Activated T-cell treated with anti-CD3 and anti-CD28 coated beads, Interleukin-2, amount 50 U/mL, for 72 hours (primary cell): ENCODE measurements at places on chromosomes 5 and 9. TPM values are rescaled to one million over a fixed set of nuclear protein-coding genes. Genes with fewer than 3 reads are reported as not detected.
A peak's percentile ranks its signal among the peaks of the same experiment; 100 is the strongest.

The SGCD gene
- not detected for total RNA-seq

DNA sequence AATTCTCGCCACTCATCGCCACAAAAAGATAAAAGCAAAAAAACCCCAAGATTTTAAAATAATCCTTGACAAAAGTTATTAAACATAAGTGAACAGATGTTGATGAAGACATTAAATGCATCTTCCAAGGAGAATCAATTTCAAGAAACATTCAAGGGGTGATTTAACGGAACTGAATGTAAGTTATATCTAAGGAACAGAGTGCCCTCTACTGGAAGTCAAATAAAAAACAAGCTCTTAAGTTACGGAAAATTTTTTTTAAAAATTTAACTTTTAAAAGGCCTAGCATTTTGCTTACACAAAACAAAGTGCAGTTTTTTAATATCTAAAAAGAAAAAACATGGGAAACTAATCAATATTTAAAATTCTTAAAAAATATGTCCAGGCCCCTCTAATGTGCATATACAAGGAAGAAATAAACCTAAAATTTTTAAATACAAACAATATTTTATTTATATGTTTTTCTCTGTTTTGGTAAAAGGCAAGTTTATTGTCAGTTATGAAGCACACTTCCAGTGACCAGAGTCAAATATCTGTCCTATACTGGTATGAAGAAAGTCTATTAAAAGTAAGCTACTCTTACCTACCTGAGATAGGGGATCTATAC, 28.0 kb downstream of the TEX10 start:
- no peak overlapping the region for H3K4me3 ChIP-seq
- H3K27ac ChIP-seq: no peak overlapping the region
- no peak for DNase-seq
- H3K27me3 ChIP-seq: no peaks in the 10 kb centered on the region
- peaks cover 9% of the 10 kb centered on the region for H3K4me1 ChIP-seq

GRCh38 chr5:137342764-137343163, 156.4 kb downstream of the SPOCK1 start:
- H3K27me3 ChIP-seq: no peaks in the 10 kb centered on the region
- no peak overlapping the region for H3K4me3 ChIP-seq
- H3K4me1 ChIP-seq: no peaks in the 10 kb centered on the region
- no peaks in the 10 kb centered on the region for H3K36me3 ChIP-seq

- H3K4me1 ChIP-seq: peaks cover 12% of the 10 kb centered on the region
- no peak overlapping the region for H3K27ac ChIP-seq
- no peaks in the 10 kb centered on the region for H3K36me3 ChIP-seq
Observed at GRCh38 chr9:135989722-135990467, 28.7 kb upstream of the UBAC1 start.

- no peak for DNase-seq
- H3K27ac ChIP-seq: no peak overlapping the region
- H3K4me1 ChIP-seq: peaks cover 25% of the 10 kb centered on the region
- H3K4me3 ChIP-seq: peak overlapping the region; percentile 87
Observed at GRCh38 chr9:137589441-137590122, 730 bp downstream of the ZMYND19 start.

The LCN15 gene
- total RNA-seq: not detected

The STPG3 gene
- 0.63 TPM for total RNA-seq

DNA sequence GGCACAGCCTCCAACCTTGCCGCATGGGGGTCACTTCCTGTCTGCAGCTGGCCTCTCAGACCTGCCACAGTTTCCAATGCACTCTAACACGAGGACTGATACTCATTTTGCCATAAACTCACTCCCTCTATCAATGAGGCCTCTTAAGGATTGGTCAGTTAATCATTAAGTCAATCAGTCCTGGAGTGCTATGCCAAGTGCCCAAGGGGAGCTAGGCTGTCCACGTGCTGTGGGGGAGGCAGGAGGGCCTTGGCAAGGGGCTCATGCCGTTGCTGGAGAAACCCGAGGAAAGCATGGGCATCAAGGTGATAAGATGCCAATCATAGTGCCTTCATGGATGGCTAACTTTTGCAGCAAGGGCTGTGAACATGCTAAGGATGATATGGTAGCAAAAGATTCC, 1.7 kb upstream of the ALDH1B1 start:
- peaks cover 16% of the 10 kb centered on the region for H3K27me3 ChIP-seq
- H3K36me3 ChIP-seq: no peaks in the 10 kb centered on the region
- H3K4me3 ChIP-seq: no peak overlapping the region
- peaks cover 17% of the 10 kb centered on the region for H3K4me1 ChIP-seq
- H3K27ac ChIP-seq: no peak overlapping the region

The PAEP gene
- not detected for total RNA-seq

DNA sequence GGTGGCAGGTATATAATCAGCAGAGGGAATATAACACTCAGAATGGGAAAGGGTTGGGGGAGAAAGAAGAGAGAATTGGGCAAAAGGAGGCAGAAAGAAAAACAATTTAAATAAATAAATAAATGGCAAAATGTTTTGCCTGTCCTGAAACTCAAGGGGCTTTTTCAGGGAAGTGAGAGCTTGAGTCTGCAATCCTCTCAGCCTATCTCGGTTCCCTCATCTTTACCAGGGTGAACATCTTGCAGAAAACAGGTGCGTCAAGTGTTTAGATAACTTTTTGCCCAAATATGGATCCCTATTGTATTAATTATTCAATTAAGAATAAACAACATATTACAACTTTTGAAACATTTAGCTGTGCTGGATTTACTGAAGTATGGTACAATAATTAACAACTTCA, 343.0 kb upstream of the EDIL3 start:
- no peaks in the 10 kb centered on the region for H3K4me1 ChIP-seq
- no peaks in the 10 kb centered on the region for H3K36me3 ChIP-seq
- no peak overlapping the region for H3K27ac ChIP-seq
- H3K27me3 ChIP-seq: no peaks in the 10 kb centered on the region
- H3K4me3 ChIP-seq: no peak overlapping the region

DNA sequence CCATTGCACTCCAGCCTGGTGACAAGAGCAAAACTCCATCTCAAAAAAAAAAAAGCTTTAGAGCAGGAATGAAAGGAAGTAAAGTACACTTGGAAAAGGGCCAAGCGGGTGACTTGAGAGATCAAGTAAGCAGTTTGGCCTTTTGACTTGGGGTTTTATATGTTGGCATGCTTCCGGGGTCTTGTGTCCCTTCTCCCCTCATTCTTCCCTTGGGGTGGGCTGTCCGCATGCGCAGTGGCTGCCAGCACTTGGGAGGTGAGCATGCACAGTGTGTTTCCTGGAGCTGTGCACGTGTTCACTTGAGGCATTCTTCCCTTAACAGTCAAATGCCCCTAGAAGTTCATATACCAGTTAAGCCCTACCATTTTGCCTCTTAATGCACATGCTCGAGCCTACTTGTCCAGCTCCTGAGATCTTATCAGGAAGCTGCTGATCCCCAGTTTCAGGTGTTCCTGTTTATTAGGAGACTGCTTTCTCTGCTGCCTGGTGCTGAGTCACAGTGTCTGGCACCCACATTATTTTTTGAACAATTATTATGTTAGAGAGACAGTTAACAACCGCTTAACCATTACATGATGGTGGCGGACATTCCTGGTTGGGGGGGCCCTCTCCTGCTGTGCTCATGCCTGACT, 32.6 kb upstream of the PRRC2B start:
- no peaks in the 10 kb centered on the region for H3K36me3 ChIP-seq
- no peaks in the 10 kb centered on the region for H3K27me3 ChIP-seq
- peak overlapping the region; percentile 62 for H3K4me3 ChIP-seq
- DNase-seq: peak; percentile 13
- H3K4me1 ChIP-seq: peaks cover 42% of the 10 kb centered on the region

The CENPH gene
- total RNA-seq: 49.6 TPM

The GABRA6 gene
- not detected for total RNA-seq

The MCTP1 gene
- 1.2 TPM for total RNA-seq

DNA sequence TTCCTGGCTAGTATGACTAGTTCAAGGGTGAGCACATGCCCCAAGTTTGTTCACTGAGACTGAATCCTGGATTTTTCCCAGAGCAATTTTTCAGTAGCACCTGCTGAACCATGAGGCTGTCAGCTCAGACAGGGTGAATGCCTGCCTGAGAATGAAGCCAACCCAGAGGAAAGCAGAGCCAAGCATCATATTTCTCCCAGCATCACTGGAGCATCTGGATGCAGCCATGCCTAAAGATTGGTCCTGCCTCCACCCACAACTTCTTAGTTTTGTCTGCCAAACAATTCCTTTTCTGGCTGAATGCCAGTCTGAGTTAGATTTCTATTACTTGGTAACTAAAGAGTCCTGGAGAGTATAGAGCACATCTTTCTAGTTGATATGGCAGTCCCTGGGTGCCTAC, 343.6 kb downstream of the CSNK1G3 start:
- no peak overlapping the region for H3K4me3 ChIP-seq
- H3K4me1 ChIP-seq: no peaks in the 10 kb centered on the region
- no peak for DNase-seq

The DOCK2 gene
- 245 TPM for total RNA-seq

- H3K27ac ChIP-seq: no peak overlapping the region
- no peaks in the 10 kb centered on the region for H3K4me1 ChIP-seq
- no peak overlapping the region for H3K4me3 ChIP-seq
- DNase-seq: no peak
- no peaks in the 10 kb centered on the region for H3K36me3 ChIP-seq
Observed at GRCh38 chr5:117054911-117055310, 480.3 kb upstream of the SEMA6A start.

GRCh38 chr5:122354293-122354692, 42.3 kb downstream of the SNCAIP start:
- H3K27me3 ChIP-seq: no peaks in the 10 kb centered on the region
- H3K4me1 ChIP-seq: no peaks in the 10 kb centered on the region
- H3K4me3 ChIP-seq: no peak overlapping the region

DNA sequence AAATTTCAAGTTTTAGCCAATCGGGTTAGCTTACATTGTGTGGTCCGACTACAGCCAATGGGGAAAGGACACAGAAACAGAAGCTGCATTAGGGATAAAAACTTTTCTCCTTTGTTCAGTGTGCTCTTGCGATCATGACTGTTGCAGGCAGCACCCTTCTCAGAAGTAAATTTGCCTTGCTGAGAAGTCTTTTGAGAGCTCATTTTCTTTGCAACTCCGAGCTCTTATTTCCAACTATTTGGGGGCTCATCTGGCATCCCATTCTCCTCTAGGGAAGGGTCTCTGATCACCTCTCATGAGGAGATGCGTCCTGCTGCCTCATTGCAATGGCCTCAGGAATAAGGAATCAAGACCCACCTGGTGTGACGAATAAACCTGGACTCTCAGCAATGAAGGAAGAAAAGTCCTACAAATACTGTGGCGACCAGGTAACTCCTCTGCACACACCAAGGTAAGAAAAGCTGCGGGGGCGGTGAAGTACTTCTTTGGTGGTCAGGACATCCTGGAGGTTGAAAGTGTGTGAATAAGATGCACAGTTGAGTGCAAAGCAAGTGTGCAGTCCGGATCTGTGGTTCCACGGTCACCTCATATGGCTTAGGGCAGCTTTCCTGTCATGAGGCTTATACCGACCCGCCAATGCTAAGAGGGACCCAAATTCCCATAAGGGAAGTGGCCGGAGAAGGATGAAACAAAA, 20.4 kb downstream of the CNOT8 start:
- H3K27ac ChIP-seq: no peak overlapping the region
- DNase-seq: no peak
- no peaks in the 10 kb centered on the region for H3K4me1 ChIP-seq

The ADAMTSL2 gene
- 0.07 TPM for total RNA-seq

DNA sequence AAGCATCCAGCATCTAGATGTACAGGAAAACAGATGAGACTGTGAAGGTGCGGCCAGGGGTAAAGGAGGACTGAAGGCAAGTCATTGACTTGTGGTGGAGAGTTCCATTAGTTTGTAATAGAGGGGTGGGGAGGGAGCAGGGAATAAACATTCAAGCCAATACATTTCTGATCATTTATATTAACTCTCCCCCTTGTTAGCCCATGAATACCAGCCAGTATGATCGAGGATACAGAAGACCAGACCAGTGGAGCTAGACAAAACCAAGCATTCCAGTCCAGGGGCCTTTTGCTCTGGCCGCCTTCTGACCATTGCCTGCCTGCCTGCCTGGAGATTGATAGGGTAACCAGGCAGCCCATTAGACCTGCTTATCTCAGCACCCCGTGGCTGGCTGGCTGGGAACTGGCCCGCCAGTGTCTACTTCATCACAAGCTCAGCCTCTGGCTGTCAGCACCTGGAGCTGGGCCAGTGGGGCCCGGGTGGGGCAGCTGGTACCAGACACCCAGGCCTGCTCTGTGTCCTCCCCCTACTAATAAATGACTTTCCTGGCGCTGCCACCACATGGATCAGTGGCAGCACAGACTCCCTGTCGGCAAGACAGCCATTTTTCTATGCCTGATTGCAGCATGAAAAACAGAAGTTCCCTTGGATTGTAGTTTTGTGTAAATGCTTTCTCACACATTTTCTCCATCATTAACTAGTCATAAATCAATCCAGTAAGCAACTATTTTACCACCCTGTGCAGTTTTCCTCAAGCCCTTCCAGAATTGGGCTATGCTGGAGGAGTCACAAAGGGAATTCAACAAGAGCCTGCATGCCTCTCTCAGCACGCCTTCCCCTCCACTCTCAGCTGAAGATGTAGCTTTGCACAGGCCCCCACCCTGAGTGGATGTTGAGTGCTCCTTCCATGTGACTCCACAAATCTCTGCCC, 181.3 kb downstream of the SNCAIP start:
- no peak overlapping the region for H3K4me3 ChIP-seq
- no peak overlapping the region for H3K27ac ChIP-seq
- H3K4me1 ChIP-seq: no peaks in the 10 kb centered on the region
- H3K36me3 ChIP-seq: no peaks in the 10 kb centered on the region
- no peaks in the 10 kb centered on the region for H3K27me3 ChIP-seq
- DNase-seq: no peak

The C5orf58 gene
- not detected for total RNA-seq

- H3K27me3 ChIP-seq: peaks cover 29% of the 10 kb centered on the region
- no peak for DNase-seq
- no peaks in the 10 kb centered on the region for H3K36me3 ChIP-seq
Observed at GRCh38 chr5:53423724-53424123, 56.7 kb upstream of the FST start.

The PCDHGA9 gene
- total RNA-seq: 0.09 TPM

DNA sequence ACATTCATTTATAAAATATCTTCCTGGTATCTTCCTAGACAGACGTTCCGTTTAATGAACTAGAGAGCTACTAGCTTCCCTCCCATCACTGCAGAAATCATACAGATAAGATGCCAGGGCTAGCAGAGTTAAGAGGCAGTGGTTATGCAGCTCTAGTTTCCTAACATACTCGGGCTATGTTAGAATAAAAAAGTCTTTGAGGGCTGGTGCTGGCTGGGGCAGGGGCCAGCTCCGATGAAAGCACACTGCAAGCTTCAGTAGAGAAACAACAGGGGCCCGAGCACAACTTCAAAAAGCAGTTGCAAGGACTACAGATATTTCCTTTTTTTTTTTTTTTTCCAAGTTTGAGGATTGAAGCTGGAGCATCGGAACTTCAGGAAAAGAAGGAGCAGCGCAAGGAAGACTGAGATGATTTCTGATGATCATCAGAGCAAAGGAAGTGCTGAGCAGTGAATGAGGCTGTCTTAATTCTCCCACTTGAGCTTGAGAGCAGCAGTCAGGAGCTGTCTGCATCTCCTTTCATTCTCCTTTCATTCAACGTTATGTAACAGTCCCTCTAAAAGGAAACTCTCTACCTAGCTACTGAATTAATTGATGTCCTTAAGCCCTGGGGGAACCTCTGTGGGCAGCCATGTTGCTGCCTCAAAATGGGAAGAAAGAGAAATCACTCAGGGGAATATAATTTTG, 47.6 kb upstream of the ADCY2 start:
- no peak for DNase-seq
- H3K4me1 ChIP-seq: no peaks in the 10 kb centered on the region
- no peaks in the 10 kb centered on the region for H3K27me3 ChIP-seq
- H3K27ac ChIP-seq: no peak overlapping the region
- H3K36me3 ChIP-seq: no peaks in the 10 kb centered on the region

- H3K4me3 ChIP-seq: no peak overlapping the region
- no peaks in the 10 kb centered on the region for H3K36me3 ChIP-seq
- no peak for DNase-seq
- no peaks in the 10 kb centered on the region for H3K4me1 ChIP-seq
- no peaks in the 10 kb centered on the region for H3K27me3 ChIP-seq
- H3K27ac ChIP-seq: no peak overlapping the region
Observed at GRCh38 chr9:69153707-69154521, 20.2 kb upstream of the TJP2 start.
